Endodermal cell (in vitro differentiated cells): ENCODE measurements at places on chromosomes 2 and 18. TPM values are rescaled to one million over a fixed set of nuclear protein-coding genes. Genes with fewer than 3 reads are reported as not detected.

GRCh38 chr2:150985741-150986140 is 275.9 kb downstream of the RBM43 start:
- no peaks in the 10 kb centered on the region for H3K36me3 ChIP-seq
- no peak overlapping the region for H3K27ac ChIP-seq
- no peaks in the 10 kb centered on the region for H3K27me3 ChIP-seq
- DNase-seq, result no peak
- no peaks in the 10 kb centered on the region for H3K4me1 ChIP-seq
- H3K4me3 ChIP-seq, result no peak overlapping the region

DNA sequence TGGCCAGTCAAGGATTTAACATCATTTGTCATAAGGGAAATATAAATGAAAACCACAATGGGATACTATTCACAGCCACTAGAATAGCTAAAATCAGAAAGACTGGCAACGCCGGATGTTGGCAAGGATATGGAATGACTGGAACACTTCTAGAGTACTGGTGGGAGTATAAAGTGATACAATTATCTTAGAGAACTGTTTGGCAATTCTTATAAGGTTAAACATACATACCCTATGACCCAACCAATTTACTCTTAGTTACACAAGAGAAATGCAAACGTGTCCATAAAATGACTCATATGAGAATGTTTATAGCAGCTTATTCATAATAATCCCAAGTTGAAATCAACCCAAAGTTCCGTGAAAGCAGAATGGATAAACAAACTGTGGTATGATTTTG is 35.1 kb downstream of the MAPK4 start:
- H3K4me3 ChIP-seq, result no peak overlapping the region
- no peak for DNase-seq
- no peaks in the 10 kb centered on the region for H3K36me3 ChIP-seq
- H3K27ac ChIP-seq, result no peak overlapping the region

Gene CXCR4
- total RNA-seq, result 287 to 587 TPM (median 310 TPM) in 3 replicates

Gene LMAN1
- total RNA-seq, result 125 to 150 TPM (median 137 TPM) in 3 replicates

Gene PSD4
- 4.0 and 5.2 TPM in 2 replicates for total RNA-seq
